ENCODE measurements at places on chromosomes 16 and 17.
A peak's percentile ranks its signal among the peaks of the same experiment; 100 is the strongest.

DNA sequence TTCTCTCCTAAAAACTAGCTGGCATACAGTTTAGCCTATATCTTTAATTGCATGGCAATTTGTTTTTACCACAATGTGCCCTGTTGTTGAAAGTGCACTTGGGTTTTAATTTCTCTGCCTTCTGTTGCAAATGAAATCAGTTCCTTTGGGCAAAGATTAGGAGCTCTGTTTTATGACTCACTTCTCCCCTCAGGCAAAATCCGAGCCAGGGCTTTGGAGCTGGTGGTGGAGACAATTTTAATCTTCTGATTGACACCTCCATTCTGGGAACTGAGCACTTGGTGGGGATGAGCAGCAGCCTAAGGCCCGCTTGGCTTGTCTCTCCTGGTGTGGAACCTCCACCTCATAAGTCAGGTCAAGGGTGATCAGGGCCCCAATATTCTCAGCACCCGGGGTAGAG lies 13.3 kb upstream of the MYH8 start:
- no peak for DNase-seq

DNA sequence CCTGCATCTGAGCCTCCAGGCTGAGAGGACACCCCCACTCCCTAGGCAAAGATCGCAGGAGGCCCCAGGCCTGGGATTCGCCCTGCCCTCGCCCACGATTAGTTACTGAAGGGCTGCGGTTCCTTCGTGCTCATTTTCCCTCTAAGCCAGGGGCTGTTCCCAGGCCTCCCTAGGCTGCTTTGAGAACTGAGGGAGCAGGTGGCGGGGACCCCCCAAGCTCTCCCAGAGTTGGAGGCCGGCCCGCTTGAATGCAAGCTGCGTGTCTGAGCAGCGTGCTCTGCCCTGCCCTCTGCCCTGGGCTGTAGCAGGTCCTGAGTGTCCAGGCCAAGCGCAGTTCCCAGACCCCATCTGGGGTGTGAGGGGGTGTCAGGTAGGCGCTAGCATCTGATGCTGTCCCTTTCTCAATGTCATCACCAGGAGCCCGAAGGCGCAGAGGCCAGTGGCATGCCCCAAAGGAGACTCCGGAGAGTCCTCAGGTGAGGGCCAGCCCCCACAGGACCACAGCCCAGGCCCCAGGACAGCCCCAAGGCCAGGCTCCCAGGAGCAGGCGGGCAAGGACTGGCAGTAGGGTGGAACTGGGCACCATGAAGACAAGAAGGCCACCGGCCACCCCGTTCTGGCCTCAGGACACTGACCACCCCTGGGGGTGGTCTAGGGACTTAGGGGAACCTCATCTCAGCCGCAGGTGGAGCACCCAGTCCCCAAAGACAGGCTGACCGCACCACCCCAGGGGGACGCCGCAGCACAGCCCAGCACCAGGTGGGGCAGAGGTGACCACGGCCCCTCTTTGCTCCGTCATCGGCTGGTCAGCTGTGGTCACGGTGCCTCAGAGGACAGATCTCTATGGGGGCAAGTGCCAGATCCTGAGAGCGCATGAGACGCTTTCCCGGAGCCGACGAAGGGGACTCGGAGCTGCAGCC lies 14.6 kb downstream of the ENDOV start:
- no peak for DNase-seq

- no peak for DNase-seq
These were observed 31.1 kb downstream of the NME3 start for GRCh38 chr16:1740234-1740633.

GRCh38 chr16:86649875-86650274 lies 71.5 kb downstream of the FOXL1 start:
- no peak for DNase-seq

- DNase-seq = no peak
These were observed 63.5 kb downstream of the SPECC1 start for GRCh38 chr17:20072692-20072992.

DNA sequence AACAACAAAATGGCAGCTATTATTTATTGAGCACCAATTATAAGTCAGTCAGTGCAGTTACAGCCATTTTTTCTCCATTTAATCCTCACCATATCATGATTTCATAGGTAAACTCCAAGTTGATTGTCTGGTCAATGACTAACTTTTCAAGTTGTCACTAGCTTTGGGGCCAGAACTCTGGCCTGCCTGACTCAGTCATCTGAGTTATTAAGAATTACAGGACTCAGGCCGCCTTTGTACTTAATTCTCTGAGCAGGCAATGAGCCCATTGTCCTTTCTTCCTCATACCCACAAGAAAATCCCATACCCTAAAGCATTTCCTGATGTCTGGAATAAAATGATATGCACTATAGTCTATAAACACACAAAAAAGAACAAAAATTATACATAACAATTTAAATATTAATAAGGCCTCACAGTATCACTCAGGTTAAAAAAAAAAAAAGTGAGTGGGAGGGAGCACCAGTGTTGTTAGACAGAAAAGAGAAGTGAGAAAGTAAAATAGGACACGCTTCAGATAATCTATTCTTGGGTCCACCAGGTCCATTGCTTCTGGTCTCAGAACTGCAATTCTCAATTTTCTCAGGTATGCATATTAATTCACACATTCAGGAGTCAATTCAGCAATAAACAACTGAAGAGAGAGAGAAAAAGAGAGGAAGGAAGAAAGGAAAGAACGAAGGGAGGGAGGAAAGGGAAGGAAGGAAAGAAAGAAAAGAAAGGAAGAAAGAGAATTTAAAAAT lies 70.2 kb downstream of the SPAG9 start:
- no peak for DNase-seq

- no peak for DNase-seq
These were observed 19.9 kb downstream of the SNX11 start for GRCh38 chr17:48127371-48128051.

DNA sequence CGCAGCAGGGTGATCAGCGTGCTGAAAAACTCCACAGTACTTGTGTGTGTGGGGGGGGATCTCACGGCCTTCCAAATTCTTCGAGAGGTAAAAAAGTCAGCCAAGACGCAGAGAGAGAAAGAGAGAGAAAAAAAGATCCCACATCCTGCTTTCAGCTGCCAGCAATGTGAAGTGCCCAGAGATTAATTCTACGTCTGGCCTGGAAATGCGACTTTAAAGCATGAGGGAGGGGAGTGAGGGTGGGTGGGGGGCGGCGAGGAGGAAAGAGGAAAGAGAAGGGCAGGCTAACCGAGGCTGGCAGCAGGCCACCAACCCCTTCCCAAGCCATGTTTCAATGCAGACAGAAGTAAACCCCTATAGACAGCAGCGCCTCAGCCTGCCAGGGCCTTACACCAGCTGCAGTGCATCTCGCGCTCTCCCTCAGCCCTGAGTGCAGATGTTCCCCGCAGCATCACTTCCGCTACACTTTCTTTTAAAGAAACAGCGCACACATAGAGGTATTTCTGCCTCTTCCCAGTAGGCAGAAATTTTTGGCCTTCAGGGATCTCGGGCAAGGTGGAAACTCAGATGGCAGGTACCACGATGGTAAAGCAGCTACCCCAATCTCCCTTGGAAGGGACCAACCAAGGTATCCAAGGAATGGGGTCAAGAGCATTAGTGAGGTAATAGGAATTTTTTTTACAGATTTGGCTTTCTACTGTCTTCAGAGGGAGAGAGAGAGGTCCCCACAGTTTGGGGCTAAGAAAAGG lies 87.8 kb downstream of the SMG6 start:
- DNase-seq = peak; percentile 75

All from CD8-positive, alpha-beta T cell (primary cell).